ENCODE measurements at places on chromosomes 4 and X. TPM values are rescaled to one million over a fixed set of nuclear protein-coding genes. Genes with fewer than 3 reads are reported as not detected.

- DNase-seq = no peak
These were observed 24.6 kb downstream of the ABLIM2 start for GRCh38 chr4:8133897-8134563.

Gene REELD1
- not detected for polyA plus RNA-seq

DNA sequence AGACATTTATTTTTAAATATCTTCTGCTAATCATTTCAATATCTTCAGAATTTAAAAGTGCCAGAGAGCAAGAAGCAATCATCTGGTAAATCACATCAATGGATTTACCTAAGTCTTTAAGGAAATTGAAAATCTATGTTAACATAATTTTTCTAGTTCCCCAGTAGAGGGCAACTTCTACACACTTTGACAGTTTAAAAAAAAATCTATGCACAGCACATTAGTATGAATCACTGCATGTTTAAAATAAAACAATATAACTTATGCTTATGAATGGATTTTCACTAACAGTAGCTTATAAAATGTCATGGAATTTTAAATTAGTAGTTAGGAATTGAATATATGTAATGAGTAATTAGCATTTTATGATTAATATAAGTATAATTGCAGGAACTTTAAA lies 126.5 kb downstream of the REELD1 start:
- no peak for DNase-seq

DNA sequence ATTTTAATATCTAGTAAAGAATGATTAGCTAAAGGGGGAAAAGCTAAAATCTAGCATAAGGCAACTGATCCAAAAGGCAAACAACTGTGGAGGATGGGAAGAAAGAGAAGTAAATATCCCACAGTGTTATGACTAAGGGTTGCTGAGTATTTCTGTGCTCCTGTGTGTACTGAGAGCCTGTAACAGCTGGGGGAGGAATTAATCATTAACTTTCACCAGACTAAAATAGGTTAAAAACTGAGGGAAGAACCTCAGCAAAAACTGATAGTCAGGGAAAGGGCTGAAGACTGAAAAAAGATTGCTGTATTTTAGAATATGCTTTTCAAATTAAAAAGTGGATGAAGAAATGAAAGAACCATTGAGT lies 365.9 kb downstream of the CXXC4 start:
- DNase-seq = no peak

Gene CCDC160
- not detected for polyA plus RNA-seq

Gene SHROOM3
- 4.9 TPM for polyA plus RNA-seq

DNA sequence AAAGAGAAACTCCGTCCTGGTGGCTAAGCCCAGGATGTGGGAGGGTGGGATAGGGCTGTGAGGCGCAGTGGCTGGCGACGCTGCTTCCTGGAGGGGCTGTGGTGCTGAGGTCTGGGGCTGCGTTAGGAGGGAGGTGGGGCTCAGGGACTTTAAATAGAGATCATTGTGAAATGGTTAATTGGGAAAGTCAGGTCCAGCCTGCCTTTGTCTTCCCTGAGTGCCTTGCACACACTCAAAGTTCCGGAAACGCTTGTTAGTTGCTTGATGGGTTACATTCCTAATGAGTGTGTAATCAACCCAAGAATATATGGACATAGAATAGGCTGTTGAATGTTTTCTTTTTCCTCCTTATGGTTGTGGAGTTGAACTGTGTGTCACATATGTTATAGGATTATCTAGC lies 55.7 kb upstream of the CLDN34 start:
- DNase-seq = no peak

- DNase-seq = no peak
These were observed 66.1 kb upstream of the SLC39A8 start for GRCh38 chr4:102411408-102411807.
